GM19239 (cell line): ENCODE measurements at places on chromosomes 2 and 18.

- no peak for DNase-seq
Measured at GRCh38 chr2:112800881-112801583, 16.7 kb upstream of the IL1A start.

GRCh38 chr2:12778369-12778768 lies 61.6 kb downstream of the TRIB2 start:
- no peak for DNase-seq

- DNase-seq = no peak
Measured at GRCh38 chr18:1438458-1438910, 533.8 kb downstream of the ADCYAP1 start.

- no peak for DNase-seq
Measured at GRCh38 chr2:24342110-24342910, 18.0 kb downstream of the ITSN2 start.

GRCh38 chr2:15383695-15384350 lies 177.3 kb downstream of the NBAS start:
- no peak for DNase-seq

- no peak for DNase-seq
Measured at GRCh38 chr2:109402180-109402579, 211.6 kb downstream of the SEPTIN10 start.

- no peak for DNase-seq
Measured at GRCh38 chr2:235864733-235865515, 303.3 kb downstream of the GBX2 start.

DNA sequence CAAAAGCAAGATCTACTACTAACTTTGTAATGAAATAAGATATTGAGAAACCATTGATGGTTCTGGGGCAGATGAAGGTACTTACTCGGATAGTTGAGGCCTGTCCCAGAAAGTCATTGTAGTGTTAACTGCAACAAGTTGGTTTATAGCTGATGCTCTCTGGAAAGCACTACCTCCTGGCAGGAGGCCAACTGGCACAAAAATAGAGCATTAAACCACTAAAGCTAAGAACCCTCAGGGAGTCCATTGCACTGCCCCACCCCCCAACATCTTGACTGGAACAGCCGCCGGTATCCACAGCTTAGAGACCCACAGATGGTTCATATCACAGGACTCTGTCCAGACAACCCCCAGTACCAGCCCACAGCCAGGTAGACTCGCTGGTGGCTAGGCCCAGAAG lies 552.5 kb upstream of the CRIM1 start:
- no peak for DNase-seq

GRCh38 chr2:120684289-120685065 lies 51.2 kb upstream of the GLI2 start:
- DNase-seq = no peak

GRCh38 chr2:178994264-178994663 lies 55.7 kb downstream of the CCDC141 start:
- DNase-seq = no peak

- no peak for DNase-seq
Measured at GRCh38 chr2:147789720-147790119, 55.1 kb upstream of the ACVR2A start.

GRCh38 chr2:176202491-176202890 lies 14.0 kb downstream of the HOXD1 start:
- DNase-seq = no peak

- no peak for DNase-seq
Measured at GRCh38 chr18:35041815-35042387, 688 bp downstream of the MAPRE2 start.

GRCh38 chr2:54228945-54229344 lies 27.1 kb downstream of the TSPYL6 start:
- DNase-seq = no peak

DNA sequence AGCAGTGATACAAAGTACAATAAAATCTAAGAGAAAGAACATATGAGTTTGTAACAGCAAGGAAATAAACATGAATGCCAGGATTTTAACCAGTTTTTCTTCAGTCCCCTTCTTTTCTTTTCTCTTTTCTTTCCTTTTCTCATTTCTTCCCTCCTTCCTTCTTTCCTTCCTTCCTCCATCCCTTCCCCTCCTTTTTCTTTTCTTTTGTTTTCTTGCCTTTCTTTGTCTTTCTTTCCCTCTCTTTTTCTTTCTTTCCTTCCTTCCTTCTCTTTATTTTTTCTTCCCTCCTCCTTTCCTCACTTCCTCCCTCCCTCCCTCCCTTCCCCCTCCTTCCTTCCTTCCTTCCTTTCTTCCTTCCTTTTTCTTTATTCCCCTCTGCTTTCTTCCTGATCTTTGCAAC lies 142.8 kb upstream of the SYT4 start:
- DNase-seq = no peak

GRCh38 chr2:164721430-164721829 lies 100.1 kb upstream of the GRB14 start:
- DNase-seq = no peak

GRCh38 chr2:44480068-44480467 lies 118.3 kb downstream of the CAMKMT start:
- no peak for DNase-seq

DNA sequence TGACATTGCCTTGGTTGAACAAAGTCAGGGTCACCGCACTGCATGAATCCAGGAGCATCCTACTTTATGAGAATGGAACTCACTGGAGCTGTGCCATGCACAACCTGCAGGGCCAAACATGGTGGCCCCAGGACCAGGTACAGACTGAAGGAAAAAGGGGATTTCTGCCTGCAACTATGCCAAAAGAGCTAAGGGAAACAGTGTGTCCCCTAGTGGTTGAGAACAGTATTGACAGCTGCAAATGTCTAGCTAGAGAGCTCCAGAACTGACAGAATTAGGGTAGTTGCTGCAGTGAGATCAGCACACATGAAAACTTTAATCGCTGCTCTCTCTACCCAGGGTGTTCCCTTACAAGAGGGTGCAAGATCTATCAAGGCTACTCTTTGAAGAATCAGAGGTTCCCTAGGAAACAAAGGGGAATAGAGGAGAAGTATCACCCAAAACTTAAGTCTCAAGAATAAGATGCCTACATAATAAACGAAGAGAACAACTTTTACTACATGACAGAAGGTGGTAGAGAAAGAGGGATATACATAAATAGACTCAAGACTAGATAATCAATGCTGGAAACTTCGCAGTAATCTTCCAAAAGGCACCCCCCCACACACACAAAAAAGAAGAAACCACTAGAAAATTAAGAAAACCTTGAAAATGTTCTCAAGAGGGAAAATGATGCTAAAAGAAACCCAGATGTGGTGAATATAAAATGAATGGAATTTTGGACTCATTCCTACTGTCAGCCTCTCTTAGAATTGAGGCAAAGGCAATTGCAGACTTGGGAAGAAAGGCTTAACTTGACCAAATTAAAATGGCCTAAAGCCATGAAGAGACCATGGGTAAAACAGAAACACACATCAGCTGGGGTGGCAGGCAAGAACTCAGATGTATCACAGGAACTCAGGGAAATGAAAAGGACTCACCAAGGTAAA lies 43.6 kb upstream of the IHH start:
- peak; percentile 48 for DNase-seq

- no peak for DNase-seq
Measured at GRCh38 chr2:202375033-202375608, 1.0 kb upstream of the BMPR2 start.

DNA sequence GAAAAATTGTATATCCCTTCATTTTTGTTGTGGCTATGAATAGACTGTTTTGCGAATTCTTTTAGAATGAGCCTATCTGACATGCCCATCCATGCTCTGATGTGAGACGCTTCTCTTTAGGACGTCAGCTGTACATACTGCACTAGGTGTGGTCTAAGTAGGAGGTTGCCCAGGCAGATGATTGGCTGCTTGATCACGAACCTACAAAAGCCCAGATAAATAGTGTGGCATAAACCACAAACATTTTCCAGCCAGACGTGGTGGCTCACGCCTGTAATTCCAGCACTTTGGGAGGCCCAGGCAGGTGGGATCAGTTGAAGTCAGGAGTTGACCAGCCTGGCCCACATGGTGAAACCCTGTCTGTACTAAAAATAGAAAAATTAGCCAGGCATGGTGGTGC lies 251.8 kb downstream of the AGAP1 start:
- no peak for DNase-seq

GRCh38 chr2:9416267-9416961 lies 6.9 kb downstream of the ITGB1BP1 start:
- no peak for DNase-seq
